NCI-H1436 (cell line): ENCODE measurements at places on chromosomes 12 and 14.
A peak's percentile ranks its signal among the peaks of the same experiment; 100 is the strongest.

DNA sequence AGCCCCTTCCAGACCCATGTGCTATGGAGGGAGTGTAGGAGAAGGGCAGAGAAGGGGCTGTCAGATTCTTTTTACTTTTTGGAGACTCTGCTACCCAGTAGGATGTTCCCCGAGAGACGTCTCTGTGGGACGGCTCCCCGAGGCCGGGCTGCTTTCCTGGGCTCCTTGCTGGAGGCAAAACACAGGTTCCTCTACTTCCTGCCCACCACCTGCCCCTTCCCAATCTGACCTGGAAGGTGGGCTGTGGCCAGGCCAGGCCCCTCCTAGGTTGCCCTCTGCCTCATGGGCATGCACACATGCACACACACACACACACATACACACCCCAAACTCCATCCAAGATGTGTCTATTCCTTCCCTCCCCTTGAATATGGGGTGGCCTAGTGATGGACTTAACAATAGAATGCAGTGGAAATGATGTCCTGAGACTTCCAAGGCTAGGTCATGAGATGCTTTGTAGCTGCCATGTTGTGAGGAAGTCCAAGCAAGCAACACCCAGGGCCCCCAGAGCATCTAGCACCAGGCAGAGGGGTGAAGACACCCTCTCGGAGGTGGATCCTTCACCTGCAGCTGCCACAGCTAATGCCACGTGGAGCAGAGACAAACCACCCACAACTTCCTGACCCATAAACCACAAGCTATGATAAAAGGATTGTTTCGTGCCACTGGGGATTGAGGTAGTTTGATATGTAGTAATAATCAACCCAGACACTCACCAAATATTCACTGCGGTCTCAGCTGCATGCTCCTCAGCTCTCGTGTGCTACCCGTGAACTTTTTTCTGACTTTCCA lies 1.6 kb upstream of the ASB2 start:
- no peak for DNase-seq

DNA sequence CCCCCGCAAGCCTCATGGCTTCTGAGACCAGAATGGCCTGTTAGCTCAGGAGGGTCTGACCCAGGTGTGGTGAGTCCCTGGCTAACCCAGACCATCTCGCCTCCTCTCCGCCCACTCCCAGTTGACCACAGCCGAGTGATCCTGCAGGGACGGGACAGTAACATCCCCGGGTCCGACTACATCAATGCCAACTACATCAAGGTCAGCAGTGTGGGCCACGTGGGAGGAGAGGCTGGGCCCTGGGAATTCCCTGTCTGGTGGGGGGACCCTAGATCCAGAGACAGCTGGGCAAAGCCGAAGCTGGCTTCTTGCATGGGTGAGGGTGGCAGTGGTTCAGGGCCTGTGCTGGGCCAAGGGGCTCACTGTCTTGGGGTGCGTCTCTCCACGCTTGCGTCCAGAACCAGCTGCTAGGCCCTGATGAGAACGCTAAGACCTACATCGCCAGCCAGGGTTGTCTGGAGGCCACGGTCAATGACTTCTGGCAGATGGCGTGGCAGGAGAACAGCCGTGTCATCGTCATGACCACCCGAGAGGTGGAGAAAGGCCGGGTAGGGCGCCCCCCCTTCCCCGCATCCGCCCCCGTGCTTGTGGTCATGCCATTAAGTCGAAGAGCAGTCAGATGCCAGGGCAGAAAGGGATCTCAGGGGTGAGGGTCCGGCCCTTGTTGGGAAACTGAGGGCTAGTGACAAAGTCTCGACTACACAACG lies 5.0 kb downstream of the PTPN6 start:
- DNase-seq = no peak

DNA sequence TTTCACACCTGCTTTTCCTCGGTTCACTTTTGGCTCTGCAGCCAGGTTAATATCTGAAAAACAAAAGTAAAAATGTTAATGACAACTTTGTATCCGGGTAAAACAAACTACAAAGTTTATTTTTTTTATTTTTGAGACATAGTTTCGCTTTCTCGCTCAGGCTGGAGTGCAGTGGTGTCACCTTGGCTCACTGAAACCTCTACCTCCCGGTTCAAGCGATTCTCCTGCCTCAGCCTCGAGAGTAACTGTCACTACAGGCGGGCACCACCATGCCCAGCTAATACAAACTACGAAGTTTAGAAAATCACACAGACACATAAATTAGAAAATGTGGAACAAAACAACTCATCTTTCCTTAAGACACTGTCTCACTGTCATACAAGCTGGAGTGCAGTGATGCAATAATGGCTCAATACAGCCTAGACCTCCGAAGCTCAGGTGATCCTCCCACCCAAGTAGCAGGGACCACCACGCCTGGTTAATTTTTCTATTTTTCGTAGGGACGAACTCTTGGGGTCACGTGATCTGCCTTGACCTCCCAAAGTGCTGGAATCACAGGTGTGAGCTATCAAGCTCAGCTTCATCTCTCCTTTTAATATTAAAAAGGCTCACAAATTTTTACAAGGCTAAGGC lies 38.1 kb downstream of the HNRNPC start:
- no peak for DNase-seq

- DNase-seq = no peak
Observed at GRCh38 chr12:54463034-54463433, 10.4 kb downstream of the GTSF1 start.

GRCh38 chr12:24931666-24932405 lies 17.1 kb downstream of the BCAT1 start:
- DNase-seq = no peak

- no peak for DNase-seq
Observed at GRCh38 chr12:131459773-131460365, 251.0 kb upstream of the SFSWAP start.

GRCh38 chr14:72521045-72521444 lies 372.9 kb downstream of the DPF3 start:
- DNase-seq = no peak

DNA sequence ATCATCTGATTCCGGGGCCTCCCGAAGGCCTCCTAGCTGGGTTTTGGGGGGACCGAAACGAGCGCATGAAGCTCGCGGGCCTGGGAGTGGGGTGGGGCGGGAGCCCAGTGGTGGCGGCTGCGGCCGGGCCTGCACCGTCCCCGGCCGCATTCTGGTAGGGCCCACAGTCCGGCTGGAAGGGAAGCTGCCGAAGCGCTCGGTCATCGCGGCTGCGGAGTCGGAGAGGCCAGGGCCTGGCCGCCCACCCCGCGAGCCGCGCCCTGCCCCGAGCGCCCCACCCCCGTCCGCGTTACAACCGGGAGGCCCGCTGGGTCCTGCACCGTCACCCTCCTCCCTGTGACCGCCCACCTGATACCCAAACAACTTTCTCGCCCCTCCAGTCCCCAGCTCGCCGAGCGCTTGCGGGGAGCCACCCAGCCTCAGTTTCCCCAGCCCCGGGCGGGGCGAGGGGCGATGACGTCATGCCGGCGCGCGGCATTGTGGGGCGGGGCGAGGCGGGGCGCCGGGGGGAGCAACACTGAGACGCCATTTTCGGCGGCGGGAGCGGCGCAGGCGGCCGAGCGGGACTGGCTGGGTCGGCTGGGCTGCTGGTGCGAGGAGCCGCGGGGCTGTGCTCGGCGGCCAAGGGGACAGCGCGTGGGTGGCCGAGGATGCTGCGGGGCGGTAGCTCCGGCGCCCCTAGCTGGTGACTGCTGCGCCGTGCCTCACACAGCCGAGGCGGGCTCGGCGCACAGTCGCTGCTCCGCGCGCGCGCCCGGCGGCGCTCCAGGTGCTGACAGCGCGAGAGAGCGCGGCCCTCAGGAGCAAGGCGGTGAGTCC lies at the start of gene KLC1:
KLC1 (plus strand) TSS at position 528 of the 819 bp plus-strand sequence. CDS start 25,354 bp downstream, outside the sequence.
- peak; percentile 59 for DNase-seq

GRCh38 chr14:89037065-89037464 lies 212.6 kb downstream of the TTC8 start:
- no peak for DNase-seq

DNA sequence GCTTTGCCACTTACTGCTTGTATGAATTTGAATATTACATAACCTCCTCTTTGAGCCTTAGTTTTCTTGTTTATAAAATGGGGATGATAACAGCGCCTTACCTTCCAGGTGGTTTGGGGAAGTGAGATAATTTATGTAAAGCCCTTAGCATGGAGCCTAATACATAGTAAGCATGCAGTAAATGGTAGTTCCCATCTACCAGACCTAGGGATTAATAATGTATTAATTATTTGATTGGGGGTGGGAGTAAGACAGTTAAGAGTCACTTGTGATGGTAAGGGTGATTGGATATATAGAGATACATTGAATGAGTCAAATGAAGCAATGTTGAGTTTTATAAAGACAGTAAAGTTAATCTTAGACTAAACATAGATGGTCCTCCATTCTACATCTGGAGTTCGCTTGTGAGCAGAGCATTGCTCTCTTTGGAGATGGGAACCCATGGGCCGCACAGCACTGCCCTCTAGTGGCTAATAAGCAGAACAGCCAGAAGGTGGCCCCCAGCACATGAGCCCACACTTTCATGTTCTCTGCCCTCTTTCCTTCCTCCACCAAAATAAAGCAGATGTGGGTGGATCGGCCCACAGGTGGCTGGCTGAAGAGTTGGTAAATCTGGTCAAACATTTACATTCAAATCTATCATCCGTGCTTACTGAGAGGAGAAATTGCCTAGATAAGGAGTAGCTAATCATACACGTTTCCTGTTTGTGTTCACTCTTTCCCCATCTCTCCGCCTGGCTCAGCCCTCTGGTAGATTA lies 26.5 kb upstream of the TAMALIN start:
- peak; percentile 32 for DNase-seq

DNA sequence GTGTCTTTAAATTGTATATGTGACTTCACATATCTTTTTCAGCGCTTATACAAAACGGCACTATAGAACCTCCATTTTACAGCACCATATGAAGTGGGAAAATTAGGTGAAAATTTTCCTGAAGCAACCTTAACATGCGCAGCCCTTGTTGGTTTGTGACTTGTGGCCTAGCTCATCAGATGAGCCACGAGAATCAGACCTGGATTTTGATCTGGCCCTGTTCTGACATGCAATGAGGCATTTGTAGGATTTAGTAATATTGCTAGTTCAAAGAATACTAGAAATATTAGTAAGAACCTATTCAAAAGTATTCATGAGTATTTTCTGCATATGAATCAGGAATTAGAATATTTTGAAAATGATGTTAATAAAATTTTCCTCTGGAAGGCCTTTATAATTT lies 2.9 kb downstream of the CDKN1B start:
- DNase-seq = no peak

DNA sequence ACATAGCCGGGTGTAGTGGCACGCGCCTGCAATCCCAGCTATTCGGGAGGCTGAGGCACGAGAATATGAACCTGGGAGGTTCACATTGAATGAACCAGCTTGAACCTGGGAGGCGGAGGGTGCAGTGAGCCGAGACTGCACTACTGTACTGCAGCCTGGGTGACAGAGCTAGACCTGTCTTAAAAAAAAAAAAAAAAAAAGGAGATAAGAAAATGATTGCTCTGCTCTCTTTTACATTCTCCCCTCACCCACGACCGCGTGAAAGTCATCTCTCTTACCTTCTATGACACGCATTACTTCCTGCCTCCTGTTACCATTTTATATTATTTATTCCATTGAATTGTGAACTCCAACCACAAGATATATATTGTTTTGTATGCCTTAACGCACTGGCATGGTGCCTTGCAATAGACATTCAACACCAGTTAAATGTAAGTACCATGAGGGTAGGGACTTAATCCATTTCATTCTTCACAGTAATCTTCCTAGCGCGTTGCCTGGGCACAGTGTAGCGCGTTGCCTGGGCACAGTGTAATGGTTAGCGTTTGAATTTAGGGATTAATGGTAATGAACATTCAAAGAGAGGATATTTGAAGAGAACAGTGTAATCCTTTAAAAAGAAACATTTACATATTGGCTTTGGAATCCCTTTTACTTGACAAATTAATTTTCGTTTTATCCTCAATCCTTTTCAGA lies 2.7 kb downstream of the RAP1B start:
- no peak for DNase-seq

- DNase-seq = no peak
Observed at GRCh38 chr12:45582536-45582935, 147.0 kb upstream of the ARID2 start.

- no peak for DNase-seq
Observed at GRCh38 chr12:113697651-113698509, 226.2 kb upstream of the LHX5 start.

DNA sequence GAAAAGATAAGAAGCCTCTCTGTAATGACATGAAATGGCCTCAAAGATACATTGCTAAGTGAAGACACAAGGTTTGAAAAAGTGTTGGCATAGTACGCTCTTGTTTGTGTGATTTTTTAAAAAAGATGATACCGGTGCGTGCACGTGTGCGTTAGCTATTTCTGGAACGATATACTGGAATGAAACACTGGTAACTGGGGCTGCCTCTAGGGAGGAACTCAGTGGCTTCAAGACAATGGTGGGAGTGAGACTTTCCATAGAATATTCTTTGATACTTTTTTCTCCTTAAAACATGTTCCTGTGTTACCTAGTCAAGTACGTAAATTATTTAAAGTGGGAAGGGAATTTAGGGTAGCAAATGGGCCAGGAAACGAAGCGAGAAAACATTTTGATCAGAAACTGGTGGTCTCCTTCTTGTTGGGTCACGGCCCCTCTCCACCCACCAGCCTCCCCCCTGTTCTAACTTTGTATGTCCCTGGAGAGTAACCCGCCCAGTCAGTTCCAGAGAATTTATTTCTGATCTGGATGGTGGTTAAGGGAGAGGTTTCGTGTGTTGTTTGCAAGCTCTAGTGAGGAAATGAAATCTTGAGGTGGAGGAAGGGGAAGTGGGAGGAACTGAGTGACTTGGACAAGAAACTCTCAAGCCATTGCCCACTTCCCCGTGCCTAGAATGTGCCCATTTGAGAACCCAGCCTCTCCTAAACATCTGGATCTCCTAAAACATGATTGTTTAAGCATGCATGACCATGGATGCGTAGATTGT lies 6.6 kb downstream of the FGF6 start:
- no peak for DNase-seq

DNA sequence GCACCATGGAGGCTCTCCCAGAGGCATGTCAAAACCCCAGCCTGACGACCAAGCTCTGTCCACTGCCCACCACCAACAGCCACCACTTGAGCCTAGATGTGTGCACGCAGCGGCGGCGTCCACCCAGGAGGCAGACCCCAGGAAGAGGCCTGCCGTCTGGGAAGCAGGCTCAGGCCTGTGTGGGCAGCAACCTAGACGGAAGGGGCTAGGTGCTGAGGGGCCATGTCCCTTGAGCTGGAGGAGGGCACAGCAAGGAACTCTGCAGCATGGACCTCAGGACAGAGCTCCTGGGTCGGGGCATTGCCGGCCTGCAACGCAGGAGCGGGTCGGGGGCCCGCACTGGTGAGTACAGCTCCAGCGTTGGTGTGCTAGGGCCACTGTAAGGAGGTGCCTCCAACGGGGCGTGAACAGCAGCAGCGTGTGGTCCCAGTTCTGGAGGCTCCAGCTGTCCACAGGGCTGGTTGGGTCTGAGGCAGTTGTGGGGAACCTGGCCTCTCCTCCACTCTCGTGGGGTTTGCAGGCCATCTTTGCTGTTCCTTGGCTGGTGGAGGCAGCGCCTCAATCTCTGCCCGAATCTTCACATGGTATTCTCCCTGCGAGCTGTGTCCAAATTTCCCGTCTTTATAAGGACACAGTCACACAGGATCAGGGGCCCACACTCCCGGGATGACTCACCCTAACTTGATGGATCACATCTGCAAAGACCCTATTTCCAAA lies 20.5 kb downstream of the ZBTB42 start:
- no peak for DNase-seq
